ENCODE measurements at places on chromosomes 12 and 14.
A peak's percentile ranks its signal among the peaks of the same experiment; 100 is the strongest.

DNA sequence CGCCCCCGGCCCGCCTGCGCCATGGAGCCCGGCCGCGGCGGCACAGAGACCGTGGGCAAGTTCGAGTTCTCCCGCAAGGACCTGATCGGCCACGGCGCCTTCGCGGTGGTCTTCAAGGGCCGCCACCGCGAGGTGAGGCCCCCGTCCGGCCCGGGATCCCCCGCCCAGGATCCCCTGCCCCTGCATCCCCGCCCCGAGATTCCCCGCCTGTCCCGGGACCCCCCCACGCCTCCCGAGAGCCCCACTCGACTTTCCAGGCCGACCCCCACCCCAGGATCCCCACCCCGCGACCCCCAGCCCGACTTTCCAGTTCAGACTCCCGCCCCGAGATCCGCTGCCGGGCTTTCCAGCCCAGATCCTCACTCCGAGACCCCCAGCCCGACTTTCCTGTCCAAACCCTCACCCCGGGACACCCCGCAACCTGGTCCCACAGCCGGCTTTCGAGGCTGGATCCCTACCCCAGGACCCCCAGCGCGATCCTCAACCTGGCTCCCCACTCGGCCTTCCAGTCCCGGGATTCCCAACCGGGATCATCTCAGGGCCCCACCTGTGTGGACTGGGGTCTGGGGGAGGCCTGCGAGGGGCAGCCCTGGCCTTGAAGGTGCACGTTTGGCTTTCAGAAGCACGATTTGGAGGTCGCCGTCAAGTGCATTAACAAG is 688 bp downstream of the ULK1 start:
- DNase-seq, result no peak

GRCh38 chr14:90788031-90788430 is 28.2 kb downstream of the TTC7B start:
- no peak for DNase-seq

- DNase-seq, result no peak
These were observed 8.9 kb upstream of the LTBP2 start for GRCh38 chr14:74620923-74621322.

DNA sequence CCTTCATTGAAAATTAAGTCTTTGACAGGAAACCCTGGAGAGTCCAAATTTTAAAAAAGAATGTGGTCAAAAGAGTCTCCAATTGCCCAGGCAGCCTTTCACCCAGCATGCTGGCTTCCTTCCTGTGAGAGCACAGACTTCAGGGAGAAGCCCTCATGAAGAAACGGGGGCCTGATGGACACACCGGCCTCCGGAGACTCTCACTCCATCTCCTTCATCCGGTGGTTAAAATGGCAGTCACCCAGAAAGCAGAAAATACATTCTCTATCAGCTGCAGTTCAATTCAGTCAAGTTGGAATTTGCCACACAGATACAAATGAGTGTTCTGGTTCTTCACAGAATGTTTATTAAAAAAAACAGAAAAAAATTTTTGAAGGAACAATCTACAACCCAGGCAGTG is 56.5 kb downstream of the CPM start:
- DNase-seq, result peak; percentile 12

DNA sequence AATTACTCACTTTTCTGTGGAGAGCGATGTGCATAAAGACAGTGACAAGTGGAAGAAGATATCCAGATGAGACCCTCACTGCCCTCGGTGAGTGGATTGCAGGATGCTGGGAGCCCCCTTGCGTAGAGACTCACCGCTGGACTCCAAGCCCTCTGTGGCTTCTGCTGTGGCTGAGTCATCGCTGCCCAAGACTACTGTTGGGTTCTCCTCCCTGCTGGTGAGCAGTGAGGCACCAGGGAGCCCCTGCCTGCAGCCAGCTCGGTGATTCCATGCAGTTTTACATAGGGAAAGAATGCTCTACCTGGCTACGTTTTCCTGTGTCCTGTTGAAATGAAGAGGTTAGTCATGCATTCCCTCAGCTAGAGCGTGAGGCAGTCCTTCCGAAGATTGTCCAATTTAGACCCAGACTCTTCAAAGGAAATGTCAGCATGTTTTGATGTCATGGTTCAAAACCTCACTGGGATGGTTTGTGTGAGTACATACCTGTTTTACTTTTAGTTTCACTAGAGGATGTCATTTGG is 28.2 kb downstream of the TRAF3 start:
- DNase-seq, result peak; percentile 53

DNA sequence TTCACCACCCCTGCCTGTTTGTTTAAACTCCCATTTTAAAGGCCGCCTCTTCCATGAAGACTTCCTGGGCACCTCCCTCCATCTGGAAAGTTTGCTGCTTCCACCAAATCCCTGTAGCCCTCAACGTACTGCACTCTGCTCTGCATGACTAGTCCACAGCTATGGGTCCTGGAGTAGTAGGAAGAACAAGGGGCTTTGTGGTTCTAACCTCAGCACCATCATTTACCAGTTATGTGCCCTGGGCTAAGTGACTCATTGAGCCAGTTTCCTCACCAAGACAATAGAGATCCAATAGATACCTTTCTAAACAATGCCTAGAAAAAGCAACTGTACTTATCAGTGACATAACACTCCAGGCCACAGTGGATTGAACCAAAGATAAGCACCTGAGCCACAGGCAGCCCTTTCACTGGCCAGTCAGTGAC is 8.5 kb upstream of the LTBP2 start:
- DNase-seq, result peak; percentile 96

GRCh38 chr12:10652192-10652591 is 21.7 kb downstream of the STYK1 start:
- DNase-seq, result no peak

DNA sequence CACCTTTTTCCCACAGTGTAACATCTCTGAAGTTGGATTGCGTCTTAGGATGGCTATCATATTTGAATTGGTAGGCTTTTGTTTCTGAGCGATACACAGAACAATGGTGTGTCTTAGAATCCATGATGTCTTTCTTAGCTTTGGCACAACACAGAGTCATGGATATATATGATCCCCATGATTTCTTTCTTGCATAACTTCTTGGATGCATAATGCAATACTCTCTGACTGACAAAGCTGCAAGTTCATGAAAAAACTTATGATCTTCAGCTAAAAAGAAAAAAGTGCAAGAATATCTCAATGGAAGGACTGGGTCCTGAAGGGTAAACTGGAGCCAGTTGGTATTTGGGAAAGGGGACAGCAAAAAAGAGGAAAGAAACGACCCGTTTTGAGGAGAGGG is 48.1 kb downstream of the VWF start:
- DNase-seq, result no peak

GRCh38 chr14:77203611-77204458 is 22.2 kb downstream of the TMEM63C start:
- DNase-seq, result no peak

DNA sequence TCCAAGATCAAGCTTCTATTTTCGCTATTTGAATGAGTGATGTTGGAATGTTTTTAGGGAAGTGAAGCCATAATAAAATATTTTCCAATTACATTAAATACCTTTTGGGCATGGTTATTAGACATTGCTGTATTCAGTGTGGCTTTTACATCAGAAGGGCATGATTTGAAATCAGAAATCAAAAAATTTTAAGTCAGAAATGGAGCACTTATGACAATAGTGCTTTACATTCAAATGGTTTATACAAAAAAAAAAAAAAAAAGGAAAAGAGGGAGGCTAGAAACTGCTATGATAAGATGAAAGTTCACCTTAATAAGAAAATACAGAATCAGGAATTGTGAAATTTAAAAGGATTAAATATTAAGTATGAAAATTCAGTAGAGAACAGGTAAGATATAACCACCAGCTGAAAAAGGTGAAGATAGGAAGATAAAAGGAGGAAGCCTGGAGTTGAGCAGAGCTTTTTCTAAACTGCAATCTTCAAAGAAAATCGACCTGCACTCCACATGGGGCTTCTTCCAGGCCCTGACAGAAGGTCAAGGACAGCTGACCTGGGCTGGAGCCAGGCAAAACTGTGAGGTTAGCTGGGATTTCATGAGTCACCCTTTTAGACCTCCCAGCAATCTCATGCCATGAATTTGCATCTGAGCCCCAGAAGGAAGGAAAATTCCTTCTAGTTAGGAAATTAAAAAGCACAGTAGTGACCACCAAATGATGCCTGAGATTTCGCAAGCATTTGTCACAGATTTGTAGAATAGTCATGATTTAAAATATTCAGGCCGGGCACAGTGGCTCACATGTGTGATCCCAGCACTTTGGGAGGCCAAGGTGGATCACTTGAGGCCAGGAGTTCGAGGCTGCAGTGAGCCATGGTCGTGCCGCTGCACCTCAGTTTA is 23.4 kb upstream of the BMP4 start:
- peak; percentile 69 for DNase-seq

GRCh38 chr14:74425525-74426201 is 347 bp downstream of the SYNDIG1L start:
- peak; percentile 17 for DNase-seq

DNA sequence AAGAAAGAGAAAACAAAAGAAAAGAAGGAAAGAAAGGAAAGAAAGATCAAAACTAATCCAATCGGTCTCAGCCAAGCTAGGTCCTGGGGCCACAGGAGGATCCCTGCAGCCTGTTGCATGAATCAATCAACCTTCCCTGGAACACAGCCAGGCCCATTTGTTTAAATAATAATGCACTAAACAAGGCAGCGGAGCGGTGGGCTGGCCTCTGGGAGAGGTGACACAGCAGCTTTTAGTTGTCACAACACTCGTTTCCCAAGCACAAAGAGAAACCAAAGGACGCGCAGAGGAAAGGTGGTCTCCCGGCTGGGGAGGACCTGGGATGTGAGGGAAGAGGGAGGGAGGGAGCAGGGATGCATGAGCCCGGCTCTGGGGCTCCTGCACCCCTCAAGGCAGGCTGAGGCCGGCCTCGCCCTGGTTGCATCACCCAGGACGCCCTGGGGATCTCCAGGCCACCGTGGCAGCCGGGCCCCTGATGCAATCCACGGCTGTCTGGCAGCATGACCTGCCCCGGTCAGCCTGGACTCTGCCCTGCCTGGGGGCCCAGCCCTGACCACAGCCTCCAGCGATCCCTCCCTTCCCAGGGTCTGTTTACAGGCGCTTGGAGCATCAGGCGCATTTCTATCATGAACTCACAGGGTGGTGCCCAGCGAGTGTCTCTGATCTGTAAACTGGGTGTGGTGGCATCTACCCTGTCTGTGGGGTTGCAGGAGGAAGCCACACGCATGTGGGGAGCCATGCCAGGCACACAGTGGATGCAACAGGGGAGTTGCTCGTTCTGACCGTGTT is 32.5 kb downstream of the MMP17 start:
- DNase-seq, result peak; percentile 62

DNA sequence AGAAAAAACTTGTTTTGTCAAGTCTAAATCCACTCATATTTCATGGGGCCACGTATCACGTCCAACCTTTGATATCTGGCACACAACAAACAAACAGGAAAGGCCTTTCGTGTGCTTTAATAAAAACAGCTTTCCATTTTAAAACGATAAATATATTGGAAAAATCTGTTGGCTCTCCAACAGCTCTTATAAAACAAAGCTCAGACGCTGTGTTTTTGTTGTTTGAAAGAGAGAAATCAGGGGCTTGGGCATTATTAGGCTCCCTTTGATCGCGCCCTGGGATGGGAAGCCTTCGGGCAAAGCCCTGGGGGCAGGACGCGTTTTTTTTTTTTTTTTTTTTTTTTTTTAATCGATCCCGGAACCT is 429 bp upstream of the PLEKHA5 start:
- no peak for DNase-seq

DNA sequence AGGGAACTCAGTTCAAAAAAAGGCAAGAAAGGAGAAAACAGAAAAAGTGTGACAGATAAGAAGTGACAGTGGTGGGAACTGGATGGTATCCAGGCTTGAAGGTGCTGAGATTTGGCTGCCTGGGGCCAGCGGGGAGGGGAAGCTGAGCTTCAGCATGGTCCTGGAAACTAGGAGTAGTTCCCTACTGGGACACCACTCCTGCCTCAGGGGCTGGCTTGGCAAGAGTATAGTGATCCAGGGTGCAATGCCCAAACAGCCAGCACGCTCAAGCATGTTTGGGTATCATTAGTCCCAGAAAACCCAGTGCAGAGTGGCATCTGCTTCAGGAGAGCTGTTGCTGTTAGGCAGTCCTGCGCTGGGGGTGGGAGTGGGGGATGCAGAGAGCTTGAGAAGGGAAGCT is 49.5 kb upstream of the KTN1 start:
- no peak for DNase-seq

GRCh38 chr12:51971679-51972421 is 20.4 kb downstream of the ACVR1B start:
- DNase-seq, result no peak

DNA sequence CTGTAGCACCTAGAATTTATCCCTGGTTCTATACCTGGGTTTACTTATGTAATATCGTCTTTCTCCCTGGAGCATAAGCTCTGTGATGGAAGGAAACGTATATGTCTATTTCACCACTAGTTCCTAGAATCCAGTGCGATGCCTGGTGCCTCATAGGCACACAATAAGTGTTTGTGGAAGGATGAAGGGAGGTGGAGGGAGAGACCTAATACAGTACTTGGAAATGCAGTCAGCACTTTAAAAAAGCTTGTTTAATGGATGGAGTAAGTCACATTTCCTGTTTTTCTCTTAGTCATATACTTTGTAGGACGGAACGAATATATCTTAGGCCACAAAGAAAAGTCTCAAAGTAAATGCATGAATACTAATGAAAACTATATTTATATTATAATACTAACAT is 186.5 kb upstream of the HMGA2 start:
- DNase-seq, result peak; percentile 26

DNA sequence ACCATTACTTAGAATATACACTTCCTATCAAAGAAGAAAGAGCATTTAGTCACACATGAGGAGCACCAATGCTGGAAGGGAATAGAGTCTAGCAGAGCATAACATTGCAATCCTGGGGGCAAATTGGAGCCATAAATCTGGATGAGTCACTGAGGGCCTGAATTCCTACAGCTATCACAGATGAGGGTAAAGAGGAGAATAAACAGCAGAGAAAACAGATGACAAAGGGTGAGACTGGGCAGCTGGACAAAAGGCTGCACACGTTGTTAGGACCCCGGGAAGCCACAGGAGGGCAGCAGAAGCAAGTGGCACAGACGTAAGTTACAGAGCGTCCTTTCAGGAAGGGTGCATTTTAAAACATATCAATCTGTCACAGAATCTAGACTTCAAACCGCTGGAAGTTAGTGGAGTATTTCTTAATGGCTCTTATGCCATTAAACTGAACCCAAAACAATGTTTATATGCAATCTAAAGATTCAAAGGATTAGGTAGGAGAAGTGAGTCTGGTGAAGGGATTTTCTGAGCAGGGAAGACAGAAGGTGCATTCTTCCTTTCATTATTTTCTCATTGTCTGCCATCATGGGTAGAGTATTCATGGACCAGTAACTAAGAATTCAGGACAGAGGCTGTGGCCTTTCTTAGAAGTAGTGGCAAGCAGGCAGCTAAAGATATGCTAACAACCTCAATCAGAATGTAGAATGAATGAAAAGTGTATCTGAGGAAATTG is 159.8 kb upstream of the DAAM1 start:
- DNase-seq, result peak; percentile 98

DNA sequence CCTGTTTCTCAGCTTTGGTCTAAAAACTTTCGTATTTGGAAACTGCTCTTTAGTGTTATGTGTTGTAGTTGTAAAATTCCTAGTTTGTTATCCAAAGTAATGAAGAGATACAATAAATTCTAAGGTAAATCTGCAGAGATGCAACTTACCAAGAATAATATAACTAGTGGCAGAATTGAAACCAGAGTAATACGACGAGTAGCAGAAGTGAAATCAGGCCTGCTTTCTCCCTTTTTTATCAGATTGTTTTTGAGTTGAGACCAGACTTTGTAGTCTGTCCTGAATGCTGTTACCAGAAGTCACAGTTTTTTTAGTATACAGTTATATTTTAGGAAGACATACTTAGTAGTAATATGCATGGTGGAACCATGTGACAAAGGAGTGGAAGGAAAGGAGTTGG is 12.5 kb downstream of the PAPOLA start:
- no peak for DNase-seq
